Left lung (tissue), 14 donors: ENCODE measurements at places on chromosomes 4 and X. TPM values are rescaled to one million over a fixed set of nuclear protein-coding genes. Genes with fewer than 3 reads are reported as not detected.

DNA sequence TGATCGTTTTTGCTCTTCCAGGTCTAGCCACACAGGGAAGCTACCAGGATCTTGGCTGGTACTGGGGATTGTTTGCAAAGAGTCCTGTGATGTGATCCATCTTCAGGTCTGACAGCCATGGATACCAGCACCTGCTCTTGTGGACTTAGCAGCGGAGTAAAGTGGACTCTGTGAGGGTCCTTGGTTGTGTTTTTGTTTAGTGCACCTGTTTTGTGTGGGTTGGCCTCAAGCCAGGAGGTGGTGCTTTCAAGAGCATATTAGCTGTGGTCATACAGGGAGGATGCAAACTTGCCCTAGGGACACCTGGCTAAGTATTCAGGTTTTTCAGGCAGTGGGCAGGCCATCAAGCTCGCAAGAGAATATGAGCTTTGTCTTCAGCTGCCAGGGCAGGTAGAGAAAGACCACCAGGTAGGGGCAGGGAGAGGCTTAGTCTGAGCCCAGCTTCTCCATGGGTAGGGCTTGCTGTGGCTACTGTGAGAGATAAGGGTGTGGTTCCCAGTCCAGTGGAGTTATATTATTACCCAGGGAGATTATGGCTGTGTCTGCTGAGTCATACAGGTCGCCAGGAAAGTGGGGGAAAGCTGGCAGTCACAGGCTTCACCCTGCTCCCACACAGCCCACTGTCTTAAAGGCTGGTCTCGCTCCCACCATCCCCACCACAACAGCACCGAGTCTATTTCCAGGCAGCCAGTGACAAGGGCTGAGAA is 293.7 kb downstream of the PCDH18 start:
- no peaks in the 10 kb centered on the region for H3K4me1 ChIP-seq
- no peak overlapping the region for H3K4me3 ChIP-seq
- no peaks in the 10 kb centered on the region for H3K36me3 ChIP-seq
- no peaks in the 10 kb centered on the region for H3K27me3 ChIP-seq
- no peak for DNase-seq

DNA sequence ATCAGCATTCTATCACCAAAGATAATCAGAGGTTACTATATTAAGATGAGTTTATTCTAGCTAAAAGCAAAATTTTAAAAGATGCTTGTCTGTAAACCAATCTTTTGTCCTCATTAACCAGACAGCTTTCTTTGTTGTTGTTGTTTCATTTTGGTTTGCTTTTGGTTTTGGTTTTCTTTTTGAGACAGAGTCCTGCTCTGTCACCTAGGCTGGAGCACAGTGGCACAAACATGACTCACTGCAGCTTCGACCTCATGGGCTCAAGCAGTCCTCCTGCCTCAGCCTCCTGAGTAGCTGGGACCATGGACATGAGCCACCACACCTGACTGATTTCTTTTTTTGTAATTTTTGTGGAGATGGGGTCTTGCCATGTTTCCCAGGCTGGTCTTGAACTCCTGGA is 102.9 kb downstream of the COX18 start:
- no peaks in the 10 kb centered on the region for H3K36me3 ChIP-seq
- H3K4me3 ChIP-seq, result no peak overlapping the region
- no peak overlapping the region for H3K27ac ChIP-seq

The ADGRG2 gene
- 2.4 TPM for total RNA-seq

The ELMOD2 gene
- total RNA-seq, result 29.4 TPM

The CTAG1A gene
- not detected for total RNA-seq

DNA sequence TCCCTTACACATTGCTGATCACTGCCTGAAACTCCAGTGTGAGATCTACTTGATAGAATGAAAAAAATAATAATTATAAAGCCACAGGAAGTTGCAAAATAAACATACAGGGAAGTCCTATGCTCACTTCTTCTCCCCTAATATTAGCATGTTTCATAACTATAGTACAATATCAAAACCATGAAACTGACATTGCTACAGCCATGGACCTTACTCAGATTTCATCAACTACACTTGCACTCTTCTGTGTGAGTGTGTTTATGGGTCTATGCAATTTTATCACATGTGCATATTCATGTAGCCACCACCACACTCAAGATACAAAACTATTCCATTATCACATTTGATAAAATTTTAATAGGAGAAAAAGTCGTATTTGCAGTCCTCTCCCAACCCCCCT is 57.3 kb downstream of the SPINK2 start:
- no peaks in the 10 kb centered on the region for H3K36me3 ChIP-seq
- no peak overlapping the region for H3K4me3 ChIP-seq
- H3K4me1 ChIP-seq, result no peaks in the 10 kb centered on the region
- no peaks in the 10 kb centered on the region for H3K27me3 ChIP-seq
- DNase-seq, result no peak

The VCX3A gene
- not detected for total RNA-seq

- H3K4me3 ChIP-seq, result no peak overlapping the region
- H3K27me3 ChIP-seq, result no peaks in the 10 kb centered on the region
- no peak overlapping the region for H3K27ac ChIP-seq
- no peaks in the 10 kb centered on the region for H3K36me3 ChIP-seq
- H3K4me1 ChIP-seq, result no peaks in the 10 kb centered on the region
Observed at GRCh38 chr4:93127489-93127888, 701.1 kb upstream of the ATOH1 start.

- DNase-seq, result no peak
- no peak overlapping the region for H3K27ac ChIP-seq
- H3K36me3 ChIP-seq, result no peaks in the 10 kb centered on the region
- no peaks in the 10 kb centered on the region for H3K27me3 ChIP-seq
- no peak overlapping the region for H3K4me3 ChIP-seq
- no peaks in the 10 kb centered on the region for H3K4me1 ChIP-seq
Observed at GRCh38 chr4:7610022-7610670, 175.4 kb upstream of the PSAPL1 start.

The C4orf36 gene
- 2.1 TPM for total RNA-seq

- no peaks in the 10 kb centered on the region for H3K4me1 ChIP-seq
- no peak for DNase-seq
- peaks cover 5% of the 10 kb centered on the region for H3K27me3 ChIP-seq
- H3K4me3 ChIP-seq, result no peak overlapping the region
- no peaks in the 10 kb centered on the region for H3K36me3 ChIP-seq
Observed at GRCh38 chrX:39772057-39772832, 325.5 kb downstream of the BCOR start.

The RPA4 gene
- 1.2 TPM for total RNA-seq

- DNase-seq, result no peak
- no peaks in the 10 kb centered on the region for H3K27me3 ChIP-seq
- H3K4me3 ChIP-seq, result no peak overlapping the region
- H3K4me1 ChIP-seq, result no peaks in the 10 kb centered on the region
Observed at GRCh38 chr4:72442715-72443114, 126.3 kb downstream of the ADAMTS3 start.

GRCh38 chr4:87579478-87579877 is 28.9 kb upstream of the DSPP start:
- no peaks in the 10 kb centered on the region for H3K36me3 ChIP-seq
- no peaks in the 10 kb centered on the region for H3K27me3 ChIP-seq
- DNase-seq, result no peak
- H3K4me3 ChIP-seq, result no peak overlapping the region
- H3K4me1 ChIP-seq, result no peaks in the 10 kb centered on the region

- no peak for DNase-seq
- H3K4me1 ChIP-seq, result peaks cover 47% of the 10 kb centered on the region
Observed at GRCh38 chr4:13542577-13543031, 1.7 kb downstream of the NKX3-2 start.

The ETDB gene
- not detected for total RNA-seq

DNA sequence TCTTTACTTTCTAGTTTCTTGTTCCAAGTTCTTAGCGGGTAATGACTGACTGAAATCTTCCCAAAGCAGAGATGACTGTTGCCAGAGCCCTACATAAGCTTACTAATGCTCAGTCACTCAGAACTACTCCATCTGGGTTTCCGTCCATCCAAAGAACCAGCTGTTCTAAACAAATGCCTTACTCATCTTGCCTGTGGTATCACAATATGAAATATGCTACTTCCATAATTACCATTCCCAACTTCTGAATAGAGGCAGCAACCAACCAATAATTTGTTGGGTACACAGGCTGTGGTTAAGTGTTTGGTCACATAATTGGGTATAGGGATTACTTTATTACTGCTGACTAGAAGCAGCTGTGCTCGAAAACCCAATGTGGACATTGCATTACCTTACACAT is 930.2 kb upstream of the DIAPH2 start:
- no peak for DNase-seq
- no peak overlapping the region for H3K4me3 ChIP-seq
- no peaks in the 10 kb centered on the region for H3K27me3 ChIP-seq
- H3K36me3 ChIP-seq, result no peaks in the 10 kb centered on the region

GRCh38 chrX:120446498-120446897 is 22.6 kb downstream of the LAMP2 start:
- peaks cover 3% of the 10 kb centered on the region for H3K27me3 ChIP-seq
- peaks cover 58% of the 10 kb centered on the region for H3K36me3 ChIP-seq
- DNase-seq, result no peak
- H3K4me1 ChIP-seq, result no peaks in the 10 kb centered on the region

DNA sequence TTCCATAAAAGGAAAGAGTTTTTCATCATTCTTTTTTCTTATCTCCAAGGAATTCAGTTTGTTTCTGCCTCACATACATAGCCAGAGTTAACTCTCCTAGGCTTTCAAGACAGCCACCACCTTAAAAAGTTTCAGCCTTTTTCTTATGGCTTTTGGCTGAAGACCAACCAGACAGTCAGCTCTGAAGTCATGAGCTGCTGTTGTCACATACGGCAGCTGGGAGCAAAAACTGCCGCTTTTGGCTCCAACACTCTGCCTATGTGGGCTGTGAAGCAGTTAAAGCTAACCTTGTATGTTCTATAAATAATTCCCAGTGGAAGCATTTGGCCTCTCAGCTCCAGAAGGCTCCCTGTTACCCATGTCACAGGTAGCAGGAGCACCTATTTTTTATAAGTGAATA is 104.1 kb downstream of the KLHL4 start:
- no peaks in the 10 kb centered on the region for H3K4me1 ChIP-seq
- H3K4me3 ChIP-seq, result no peak overlapping the region
- H3K27me3 ChIP-seq, result no peaks in the 10 kb centered on the region
- no peaks in the 10 kb centered on the region for H3K36me3 ChIP-seq

The BEX5 gene
- total RNA-seq, result 4.9 TPM

DNA sequence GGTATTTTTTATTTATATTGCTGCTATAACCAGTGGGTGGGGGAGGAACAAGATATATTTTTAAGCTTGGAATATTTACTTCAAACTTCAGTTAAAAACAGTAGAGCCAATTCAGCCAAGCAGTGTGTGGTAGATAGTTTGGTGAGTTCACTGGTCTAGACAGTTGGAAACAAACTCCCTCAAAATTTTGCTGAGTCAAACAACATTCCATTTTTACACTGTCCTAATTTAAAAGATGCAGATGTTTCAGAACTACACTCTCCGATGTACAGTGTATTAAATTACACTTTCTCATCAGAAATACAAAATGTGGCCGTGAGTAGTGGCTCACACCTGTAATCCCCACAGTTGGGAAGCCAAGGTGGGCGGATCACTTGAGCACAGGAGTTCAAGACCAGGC is 23.3 kb downstream of the PRKX start:
- H3K27me3 ChIP-seq, result no peaks in the 10 kb centered on the region
- H3K27ac ChIP-seq, result no peak overlapping the region
- DNase-seq, result no peak
- no peak overlapping the region for H3K4me3 ChIP-seq
- H3K4me1 ChIP-seq, result no peaks in the 10 kb centered on the region
- H3K36me3 ChIP-seq, result no peaks in the 10 kb centered on the region
